Activated T-helper 17 cell treated with anti-CD3 and anti-CD28 coated beads, Interleukin-2, amount 50 U/mL, for 72 hours (primary cell): ENCODE measurements at places on chromosomes 5 and 9. TPM values are rescaled to one million over a fixed set of nuclear protein-coding genes. Genes with fewer than 3 reads are reported as not detected.

- no peak for ATAC-seq
Measured at GRCh38 chr5:169668732-169669131, 31.7 kb downstream of the DOCK2 start.

GRCh38 chr5:76521240-76521758, 101.9 kb downstream of the F2RL2 start:
- ATAC-seq = peak; percentile 90

DNA sequence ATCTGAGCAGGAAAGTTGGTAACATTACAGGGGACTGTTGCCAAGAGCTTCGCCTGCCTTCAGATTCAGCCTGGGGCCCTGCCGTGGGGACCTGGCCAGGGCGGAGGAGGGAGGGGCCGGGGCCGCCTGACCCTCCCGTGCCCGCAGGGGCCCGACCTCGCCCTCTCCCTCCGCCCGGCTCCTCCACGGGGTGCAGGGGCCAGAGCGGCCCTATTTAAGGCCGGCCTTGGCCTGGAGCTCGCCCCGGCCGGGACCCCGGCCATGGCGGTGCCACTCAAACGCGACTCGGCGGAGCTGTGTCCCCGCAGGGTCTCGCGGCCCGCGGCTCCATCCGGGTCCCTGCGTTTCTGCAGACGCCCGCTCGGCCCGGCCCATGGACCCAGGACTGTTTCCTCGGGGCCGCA, 757 bp downstream of the TMEM250 start:
- no peak for ATAC-seq

- no peak for ATAC-seq
Measured at GRCh38 chr5:72064801-72065570, 42.3 kb upstream of the MAP1B start.

DNA sequence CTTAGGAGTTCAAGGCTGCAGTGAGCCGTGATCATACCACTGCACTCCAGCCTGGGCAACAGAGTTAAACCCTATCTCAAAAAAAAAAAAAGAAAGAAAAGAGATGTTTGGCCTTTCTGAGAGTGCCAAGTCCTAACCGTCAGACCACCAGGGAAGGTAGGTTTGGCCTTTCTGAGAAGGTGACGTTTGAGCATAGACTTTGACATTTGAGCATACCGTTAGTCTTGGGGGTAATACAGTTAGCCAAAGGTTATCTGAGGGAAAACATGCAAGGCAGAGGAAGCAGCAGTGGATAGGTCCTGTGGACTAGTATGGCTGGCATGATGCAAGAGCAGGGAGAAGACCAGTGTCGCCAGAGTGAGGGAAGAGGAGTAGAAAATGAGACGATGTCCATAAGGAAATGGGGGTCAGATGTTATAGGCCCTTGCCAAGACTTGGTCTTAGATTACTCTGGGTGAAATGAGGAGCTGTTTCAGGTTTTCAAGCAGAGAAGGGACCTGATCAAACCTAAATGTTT, 50.2 kb downstream of the HSDL2 start:
- ATAC-seq = no peak

DNA sequence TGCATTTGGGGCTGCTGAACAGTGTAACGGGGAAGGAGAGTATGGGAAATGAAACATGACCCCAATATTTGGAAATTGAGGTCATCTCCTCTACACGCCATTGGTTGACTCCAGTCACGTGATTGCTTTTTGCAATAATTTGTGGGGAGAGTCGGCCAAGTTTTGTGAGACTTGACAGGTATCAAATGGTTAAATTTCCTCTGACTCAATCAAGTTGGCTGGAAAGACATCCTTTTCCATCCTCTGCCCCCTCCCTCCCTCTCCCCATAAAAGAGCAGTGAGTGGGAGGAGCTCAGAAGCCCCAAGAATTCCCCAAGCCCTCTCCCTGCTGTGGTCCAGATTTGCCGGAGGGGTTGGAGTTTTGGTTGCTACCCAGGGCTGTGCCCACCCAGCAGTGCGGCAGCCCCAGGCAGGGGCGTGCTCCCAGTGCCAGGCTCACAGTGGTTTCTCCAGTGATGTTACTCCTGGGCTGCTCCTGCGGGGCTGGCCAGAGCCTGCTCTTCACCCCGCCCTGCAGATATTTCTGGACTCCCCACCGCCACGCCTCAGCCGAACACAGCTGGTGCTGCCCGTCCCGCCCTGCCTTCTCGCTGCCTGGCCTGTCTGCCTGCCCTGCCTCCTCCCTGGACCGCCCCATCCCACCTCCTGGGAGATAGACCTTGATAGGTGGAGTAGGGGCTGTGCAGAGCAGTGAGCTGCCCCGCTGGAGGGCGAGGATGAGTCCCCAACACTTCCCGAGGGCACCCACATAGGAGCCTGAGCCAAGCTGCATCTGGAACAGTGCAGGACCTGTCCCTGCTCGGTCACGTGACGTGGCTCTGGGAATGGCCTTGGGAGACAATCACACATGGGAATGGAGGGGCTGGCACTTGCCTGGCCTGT, 3.4 kb downstream of the COL5A1 start:
- no peak for ATAC-seq

DNA sequence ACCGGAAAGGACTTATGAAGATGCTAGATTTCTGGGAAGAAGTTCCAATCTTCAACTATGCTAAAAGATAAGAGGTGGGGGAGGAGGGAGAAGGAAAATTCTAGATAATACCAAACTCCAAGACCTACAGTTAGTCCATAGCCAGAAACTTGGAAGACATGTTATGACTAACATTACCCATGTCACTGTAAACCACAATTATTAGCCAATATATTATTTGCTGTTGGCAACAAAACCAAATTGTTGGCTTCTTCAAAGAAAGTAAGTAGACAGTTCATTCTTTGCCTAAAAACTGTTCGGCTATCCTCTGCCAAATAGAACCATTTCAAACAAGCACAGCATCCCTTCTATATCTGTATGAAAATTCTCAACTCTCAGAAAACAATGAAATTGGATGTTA, 25.1 kb downstream of the PRLR start:
- no peak for ATAC-seq

DNA sequence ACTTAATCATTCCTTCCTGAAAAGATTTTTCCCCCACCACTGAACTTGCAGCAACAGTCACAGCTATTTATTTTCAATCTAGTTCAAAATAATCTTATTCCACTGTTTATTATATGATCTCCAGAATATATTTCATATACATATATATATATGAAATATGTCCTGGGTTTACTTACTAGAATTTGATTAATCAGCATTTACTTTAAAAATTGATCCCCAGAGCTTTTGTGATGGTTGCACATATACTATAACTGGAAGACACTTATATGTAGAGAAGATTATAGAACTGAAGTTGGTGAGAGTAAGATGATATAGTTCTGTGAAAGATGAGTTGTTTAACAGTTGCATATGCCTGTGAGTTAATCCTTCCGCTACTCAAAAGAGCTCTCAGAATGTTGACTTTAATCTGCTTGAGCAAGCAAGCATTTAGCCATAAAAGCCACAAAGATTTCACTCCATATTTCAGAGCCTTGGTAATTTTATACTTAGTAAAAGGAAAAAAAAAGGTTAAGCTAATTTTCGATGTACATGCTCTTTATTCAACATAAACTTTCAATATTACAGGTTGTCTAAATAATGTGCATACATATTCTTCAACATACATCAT, 399.3 kb upstream of the CDH9 start:
- ATAC-seq = no peak

- no peak for ATAC-seq
Measured at GRCh38 chr9:132288966-132289365, 65.8 kb downstream of the SETX start.

- ATAC-seq = no peak
Measured at GRCh38 chr5:99827136-99827535, 708.0 kb upstream of the FAM174A start.

- ATAC-seq = no peak
Measured at GRCh38 chr5:73954381-73954780, 328.4 kb downstream of the ARHGEF28 start.

DNA sequence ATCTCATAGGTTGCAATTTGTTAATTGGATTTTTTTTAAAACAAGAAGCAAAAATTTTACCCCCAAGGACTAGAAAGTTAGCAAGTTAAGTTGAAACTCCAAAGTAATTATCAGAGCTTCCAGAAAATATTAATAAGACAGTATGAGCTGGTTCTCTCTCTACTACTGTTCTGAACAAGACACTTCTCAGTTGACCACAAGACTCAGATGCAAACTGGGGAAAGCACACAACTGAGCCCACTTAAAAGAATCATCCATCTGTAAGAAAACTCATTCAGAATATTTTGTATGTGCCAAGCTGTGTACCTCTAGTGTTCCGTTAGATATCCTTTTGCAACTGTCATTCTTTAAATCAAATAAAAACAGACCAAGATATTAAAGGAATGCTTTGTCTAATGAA, 60.0 kb downstream of the MAP1B start:
- ATAC-seq = no peak

DNA sequence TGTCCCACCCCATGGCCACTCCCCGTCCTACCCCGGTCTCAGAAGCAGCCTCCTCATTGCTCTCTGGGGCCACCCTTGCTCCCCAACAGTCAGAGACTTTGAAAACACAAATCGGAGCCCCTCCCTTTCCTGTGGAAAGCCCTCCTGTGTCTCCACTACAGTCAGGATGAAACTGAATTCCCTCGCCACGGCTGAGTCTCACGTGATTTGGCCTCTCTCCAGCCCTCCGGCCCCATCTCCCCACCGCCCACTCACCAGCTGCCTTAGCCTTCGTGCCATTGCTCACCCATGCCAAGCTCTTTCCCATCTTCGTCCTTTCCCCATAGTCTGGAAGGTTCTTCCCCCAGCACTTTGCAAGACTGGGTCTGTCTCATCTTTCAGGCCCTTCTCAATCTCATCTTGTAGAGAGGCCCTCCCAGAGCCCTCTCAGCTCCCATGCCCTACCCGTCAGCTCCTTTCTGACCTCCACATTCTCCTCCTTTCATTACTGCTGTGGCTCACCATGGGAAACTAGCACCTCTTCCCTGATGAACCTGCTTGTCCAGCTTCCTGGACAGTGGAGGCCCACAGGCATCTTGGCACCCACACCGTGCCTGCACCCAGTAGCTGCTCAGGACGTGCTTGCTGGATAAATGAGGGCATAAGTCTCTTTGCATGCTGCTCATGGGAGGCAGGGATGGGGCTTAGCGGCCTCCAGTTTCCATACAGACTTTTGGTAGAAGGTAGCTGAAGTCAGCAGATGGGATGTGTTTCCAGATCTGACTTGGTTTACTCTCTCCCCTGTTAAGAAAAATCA, 126.4 kb upstream of the COL5A1 start:
- ATAC-seq = no peak

- ATAC-seq = no peak
Measured at GRCh38 chr5:180090769-180091546, 19.4 kb upstream of the RNF130 start.

GRCh38 chr9:94010980-94011533, 55.9 kb upstream of the BARX1 start:
- no peak for ATAC-seq

The DAB2IP gene
- total RNA-seq = not detected

The ZFR gene
- total RNA-seq = 70.4 TPM
